Left ventricle myocardium inferior (tissue), 1 donor: ENCODE measurements at places on chromosomes 4 and X. TPM values are rescaled to one million over a fixed set of nuclear protein-coding genes. Genes with fewer than 3 reads are reported as not detected.

CDS1 gene
- 1.3 TPM for total RNA-seq

GRCh38 chr4:141074098-141074878, 59.0 kb downstream of the RNF150 start:
- H3K36me3 ChIP-seq = no peaks in the 10 kb centered on the region
- H3K4me1 ChIP-seq = peaks cover 59% of the 10 kb centered on the region
- H3K27me3 ChIP-seq = no peaks in the 10 kb centered on the region
- H3K4me3 ChIP-seq = no peak overlapping the region

ASMT gene
- not detected for total RNA-seq

DNA sequence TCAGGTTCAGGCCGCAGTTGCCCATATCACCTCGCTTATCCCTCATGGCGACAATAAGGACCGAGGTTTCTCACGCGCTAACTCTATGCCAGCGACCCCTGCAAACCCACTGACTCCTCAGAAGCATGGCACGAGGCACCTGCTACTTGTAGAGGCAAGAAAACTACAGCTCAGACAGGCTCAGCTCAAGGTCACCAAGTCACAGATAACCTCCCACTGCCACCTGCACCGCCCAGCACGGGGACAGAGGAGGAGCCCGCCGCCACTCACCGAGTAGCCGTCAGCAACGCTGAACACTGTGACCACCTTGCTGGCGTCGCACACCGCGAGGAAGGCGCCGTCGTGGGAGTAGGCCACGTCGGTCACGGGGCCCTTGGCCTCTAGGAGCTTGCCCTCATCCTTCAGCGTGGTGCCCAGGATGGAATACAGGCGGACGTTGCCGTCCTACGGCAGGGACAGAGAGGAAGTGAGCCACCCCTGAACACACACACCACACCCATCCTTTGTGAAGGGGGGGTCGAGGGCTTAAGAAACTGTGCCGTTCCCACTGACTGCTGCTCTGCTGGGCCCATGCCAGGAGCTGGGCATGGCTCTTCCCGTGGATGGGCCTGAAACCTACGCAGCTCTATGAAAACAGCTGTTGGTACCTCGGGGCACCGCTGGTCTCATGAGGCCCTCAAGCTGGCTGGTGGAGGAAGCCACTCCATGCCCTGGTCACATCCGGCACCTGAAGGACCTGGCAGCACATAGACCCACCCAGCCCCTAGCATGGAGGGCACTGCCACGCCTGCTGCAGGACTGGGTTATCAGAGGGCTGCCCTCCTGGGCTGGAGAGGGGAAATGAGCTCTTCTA, 38.9 kb downstream of the WDR1 start:
- peaks cover 50% of the 10 kb centered on the region for H3K4me1 ChIP-seq
- H3K27me3 ChIP-seq = no peaks in the 10 kb centered on the region
- DNase-seq = peak; percentile 28
- H3K4me3 ChIP-seq = no peak overlapping the region
- H3K36me3 ChIP-seq = peaks cover 93% of the 10 kb centered on the region

NEXMIF gene
- 0.19 TPM for total RNA-seq

DNA sequence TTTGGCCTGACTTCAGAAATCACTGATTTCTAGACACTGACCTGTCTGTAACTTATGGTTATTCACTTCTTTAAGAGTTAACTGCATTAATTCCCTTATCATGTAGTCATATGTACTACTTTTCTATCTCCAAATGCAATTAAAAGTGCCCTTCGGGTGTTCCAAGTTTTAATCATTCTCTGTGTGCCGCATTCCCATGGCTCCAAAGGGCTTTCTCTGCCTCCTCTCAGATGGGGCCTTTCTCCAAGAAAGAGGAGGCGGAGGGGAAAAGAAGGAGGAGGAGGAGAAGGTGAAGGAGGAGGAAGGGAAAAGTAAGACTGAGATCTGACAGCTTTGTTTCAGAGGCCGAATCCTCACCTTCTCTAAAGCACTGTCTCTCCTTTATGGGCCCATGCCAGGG, 325.8 kb downstream of the LDB2 start:
- H3K27me3 ChIP-seq = no peaks in the 10 kb centered on the region
- H3K4me1 ChIP-seq = peaks cover 16% of the 10 kb centered on the region
- H3K4me3 ChIP-seq = no peak overlapping the region
- H3K27ac ChIP-seq = peak overlapping the region; percentile 52
- H3K36me3 ChIP-seq = no peaks in the 10 kb centered on the region

DNA sequence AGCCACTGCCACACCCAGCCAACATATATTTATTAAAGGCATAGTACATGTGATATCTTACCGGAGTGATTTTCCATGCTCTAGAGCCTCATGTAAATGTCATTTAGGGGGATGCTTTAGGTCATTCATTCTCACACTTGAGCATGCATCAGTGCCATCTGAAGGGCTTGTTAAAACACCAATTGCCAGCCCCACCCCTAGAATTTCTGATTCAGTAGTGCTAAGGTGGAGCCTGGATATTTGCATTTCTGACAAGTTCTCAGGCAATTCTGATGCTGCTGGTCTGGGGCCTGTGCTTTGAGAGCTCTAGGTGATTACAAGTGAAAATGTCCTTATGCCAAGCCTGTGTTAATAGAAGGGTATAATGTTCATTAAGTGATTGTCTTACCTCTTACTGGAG, 107.7 kb downstream of the PHEX start:
- no peaks in the 10 kb centered on the region for H3K36me3 ChIP-seq
- no peaks in the 10 kb centered on the region for H3K27me3 ChIP-seq
- no peak overlapping the region for H3K4me3 ChIP-seq
- H3K4me1 ChIP-seq = no peaks in the 10 kb centered on the region
- DNase-seq = no peak
- no peak overlapping the region for H3K27ac ChIP-seq

DNA sequence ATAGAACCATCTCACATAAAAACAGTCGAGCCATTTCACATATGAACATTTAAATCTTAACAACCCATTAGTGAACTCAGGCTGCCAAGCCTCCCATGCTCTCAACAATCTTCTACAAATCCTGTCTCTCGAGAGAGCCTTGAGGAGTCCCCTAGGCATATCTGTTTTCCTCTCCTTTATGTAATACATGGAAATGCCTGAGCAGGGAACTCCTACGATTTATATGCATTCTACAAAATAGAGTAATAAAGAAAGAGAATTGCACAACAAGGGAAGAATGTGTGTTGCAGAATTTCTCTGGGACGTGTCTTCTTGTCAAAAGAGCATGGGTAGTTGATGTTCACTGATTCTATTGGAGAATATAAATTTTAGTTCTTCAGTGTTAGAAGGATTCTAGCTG, 101.8 kb upstream of the VCX2 start:
- H3K27ac ChIP-seq = no peak overlapping the region
- no peaks in the 10 kb centered on the region for H3K36me3 ChIP-seq
- no peak overlapping the region for H3K4me3 ChIP-seq
- DNase-seq = no peak
- H3K4me1 ChIP-seq = no peaks in the 10 kb centered on the region
- no peaks in the 10 kb centered on the region for H3K27me3 ChIP-seq

NKRF gene
- total RNA-seq = 3.7 TPM

- DNase-seq = no peak
- H3K27ac ChIP-seq = no peak overlapping the region
- H3K27me3 ChIP-seq = no peaks in the 10 kb centered on the region
- peaks cover 19% of the 10 kb centered on the region for H3K4me1 ChIP-seq
- peaks cover 41% of the 10 kb centered on the region for H3K36me3 ChIP-seq
Observed at GRCh38 chr4:185341841-185342240, 53.9 kb downstream of the LRP2BP start.

DNA sequence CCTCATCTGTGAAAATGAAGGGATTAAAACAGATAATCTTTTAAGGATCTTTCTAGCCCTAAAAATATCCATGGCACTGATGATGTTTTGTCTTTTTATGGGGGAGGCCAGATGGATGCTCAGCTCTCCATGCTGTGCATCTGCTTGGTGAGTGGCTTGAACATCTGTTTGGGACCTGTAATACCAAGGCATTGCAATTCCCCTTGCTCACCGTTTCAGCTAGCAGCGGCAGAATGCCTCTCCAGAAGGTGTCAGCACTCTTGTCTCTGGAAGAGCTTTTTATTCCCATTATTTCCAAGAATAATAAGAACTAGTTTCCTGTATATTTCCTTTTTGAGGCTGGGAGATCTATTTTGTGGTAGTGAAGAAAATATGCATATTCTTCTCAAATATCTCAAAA, 151.9 kb upstream of the ANK2 start:
- peaks cover 8% of the 10 kb centered on the region for H3K4me1 ChIP-seq
- H3K36me3 ChIP-seq = no peaks in the 10 kb centered on the region
- no peak overlapping the region for H3K4me3 ChIP-seq

DNA sequence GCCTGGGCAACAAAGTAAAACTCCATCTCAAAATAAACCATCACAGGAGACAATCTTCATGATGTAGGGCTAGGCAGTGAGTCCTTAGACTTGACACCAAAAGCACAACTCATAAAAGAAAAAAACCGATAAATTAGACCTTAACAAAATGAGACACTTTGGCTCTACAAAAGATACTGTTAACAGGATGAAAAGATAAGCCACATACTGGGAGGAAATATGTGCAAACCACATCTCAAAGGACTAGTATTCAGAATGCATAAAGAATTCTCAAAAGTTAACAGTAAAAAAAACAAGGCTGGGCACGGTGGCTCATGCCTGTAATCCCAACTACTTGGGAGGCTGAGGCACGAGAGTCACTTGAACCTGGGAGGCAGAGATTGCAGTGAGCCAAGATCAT, 13.2 kb downstream of the EFHC2 start:
- H3K27ac ChIP-seq = no peak overlapping the region
- no peaks in the 10 kb centered on the region for H3K36me3 ChIP-seq

- H3K4me3 ChIP-seq = no peak overlapping the region
- no peak overlapping the region for H3K27ac ChIP-seq
- H3K36me3 ChIP-seq = peaks cover 8% of the 10 kb centered on the region
- no peaks in the 10 kb centered on the region for H3K27me3 ChIP-seq
- H3K4me1 ChIP-seq = peaks cover 28% of the 10 kb centered on the region
- no peak for DNase-seq
Observed at GRCh38 chr4:52665592-52665991, 6.5 kb upstream of the USP46 start.
